Esophagus mucosa (tissue), 1 donor: ENCODE measurements at places on chromosomes 11 and 22. TPM values are rescaled to one million over a fixed set of nuclear protein-coding genes. Genes with fewer than 3 reads are reported as not detected.

- no peak for ATAC-seq
These were observed 44.1 kb downstream of the DCUN1D5 start for GRCh38 chr11:103047837-103048236.

- ATAC-seq, result peak; percentile 72
These were observed 4.7 kb downstream of the YPEL4 start for GRCh38 chr11:57644748-57645688.

MAPK8IP2 gene
- 2.3 TPM for total RNA-seq

GRCh38 chr11:79209540-79210266 is 231.1 kb downstream of the TENM4 start:
- ATAC-seq, result no peak

- ATAC-seq, result no peak
These were observed 25.9 kb downstream of the PTDSS2 start for GRCh38 chr11:475941-476340.

DNA sequence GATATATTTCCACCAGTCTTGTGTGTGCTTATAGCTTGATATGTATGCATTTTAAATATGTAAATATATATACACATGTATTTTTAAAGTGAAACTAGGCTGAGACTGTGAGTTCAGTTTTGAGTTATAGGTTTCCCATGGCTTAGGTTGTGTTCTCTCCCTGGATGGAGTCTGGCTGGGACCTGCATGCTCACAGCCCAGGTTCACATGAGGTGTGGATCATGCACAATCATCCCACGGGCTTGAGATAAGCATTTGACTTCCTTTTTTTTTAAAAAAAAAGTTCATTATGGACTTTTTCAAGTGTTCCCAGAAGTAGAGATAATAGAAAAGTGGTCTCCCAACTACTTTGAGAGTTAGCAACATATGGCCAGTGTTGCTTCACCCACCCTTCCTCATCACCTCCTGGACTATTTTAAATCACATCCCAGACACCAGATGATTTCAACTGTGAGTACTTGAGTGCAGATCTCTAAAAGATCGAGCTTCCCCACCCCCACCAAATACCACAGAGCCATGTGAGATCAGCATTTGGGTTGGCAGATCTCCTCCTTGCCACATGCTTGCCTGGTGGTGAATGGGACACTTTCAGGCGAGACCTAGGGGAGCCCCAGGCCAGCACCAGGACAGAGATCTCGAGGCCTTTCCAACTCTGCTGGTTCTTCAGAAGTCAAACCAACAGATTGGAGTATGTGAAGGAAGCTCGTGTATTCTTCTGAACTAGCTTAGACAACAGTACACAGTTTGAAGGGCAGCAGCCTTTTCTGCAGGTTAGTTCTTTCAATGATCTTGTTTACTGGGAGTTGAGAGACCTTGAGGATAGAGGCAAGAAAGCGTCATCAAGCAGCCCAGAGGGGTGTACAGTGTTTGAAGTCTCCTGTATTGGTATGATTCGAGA is 15.9 kb downstream of the MED15 start:
- ATAC-seq, result no peak

- no peak for ATAC-seq
These were observed 14.3 kb upstream of the TMEM184B start for GRCh38 chr22:38286915-38287669.

DNA sequence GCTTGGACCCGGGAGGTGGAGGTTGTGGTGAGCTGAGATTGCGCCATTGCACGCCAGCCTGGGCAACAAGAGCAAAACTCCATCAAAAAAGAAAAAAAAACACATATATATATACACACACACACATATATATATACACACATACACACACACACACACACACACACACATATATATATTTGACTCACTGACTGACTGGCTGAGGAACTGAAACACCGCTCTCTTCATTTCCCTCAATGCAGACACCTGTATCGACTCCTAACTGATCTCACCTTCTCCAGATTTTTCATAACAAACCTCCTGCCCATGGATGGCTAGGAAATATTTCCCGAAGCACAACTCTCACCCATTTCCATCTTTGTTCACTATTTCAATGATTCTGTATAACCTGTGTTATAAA is 140.7 kb upstream of the ANO3 start:
- ATAC-seq, result no peak

- no peak for ATAC-seq
These were observed 6.0 kb downstream of the NIPSNAP1 start for GRCh38 chr22:29574762-29575450.

GRCh38 chr11:13850231-13851005 is 112.1 kb upstream of the SPON1 start:
- no peak for ATAC-seq

DNA sequence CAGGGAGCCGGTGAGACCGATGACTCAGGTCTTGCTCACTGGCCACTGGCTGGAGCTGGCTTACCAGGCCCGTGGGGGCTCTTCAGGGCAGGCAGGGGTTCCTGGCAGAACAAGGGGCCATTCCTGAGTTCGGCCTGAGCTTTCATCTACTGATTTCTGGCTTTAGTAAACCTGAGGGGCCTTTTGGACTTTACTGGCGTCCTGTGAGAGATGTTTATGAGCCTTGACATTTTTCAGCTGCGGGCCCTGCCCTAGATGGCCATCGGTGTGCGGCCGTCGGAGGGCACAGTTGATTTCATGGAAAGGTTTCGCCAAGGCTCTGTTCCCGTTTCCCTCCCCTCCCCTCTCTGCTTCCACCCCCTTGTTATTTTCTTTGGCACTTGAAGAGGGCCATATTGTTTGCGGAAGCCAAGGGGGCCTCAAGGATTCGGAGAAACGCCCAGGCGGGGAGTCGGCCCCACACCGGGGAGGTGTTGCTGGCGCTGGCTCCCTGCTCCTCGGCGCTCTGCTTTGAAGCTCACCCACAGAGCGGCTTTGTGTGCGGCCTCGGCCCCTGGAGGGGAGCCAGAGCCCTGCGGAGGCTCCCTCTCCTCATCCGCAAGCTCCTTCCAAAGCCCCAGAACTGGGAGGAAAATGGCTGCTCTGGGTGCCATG is 17.7 kb downstream of the ELF5 start:
- ATAC-seq, result peak; percentile 45

- no peak for ATAC-seq
These were observed 28.3 kb upstream of the APOA1 start for GRCh38 chr11:116865696-116866095.

DNA sequence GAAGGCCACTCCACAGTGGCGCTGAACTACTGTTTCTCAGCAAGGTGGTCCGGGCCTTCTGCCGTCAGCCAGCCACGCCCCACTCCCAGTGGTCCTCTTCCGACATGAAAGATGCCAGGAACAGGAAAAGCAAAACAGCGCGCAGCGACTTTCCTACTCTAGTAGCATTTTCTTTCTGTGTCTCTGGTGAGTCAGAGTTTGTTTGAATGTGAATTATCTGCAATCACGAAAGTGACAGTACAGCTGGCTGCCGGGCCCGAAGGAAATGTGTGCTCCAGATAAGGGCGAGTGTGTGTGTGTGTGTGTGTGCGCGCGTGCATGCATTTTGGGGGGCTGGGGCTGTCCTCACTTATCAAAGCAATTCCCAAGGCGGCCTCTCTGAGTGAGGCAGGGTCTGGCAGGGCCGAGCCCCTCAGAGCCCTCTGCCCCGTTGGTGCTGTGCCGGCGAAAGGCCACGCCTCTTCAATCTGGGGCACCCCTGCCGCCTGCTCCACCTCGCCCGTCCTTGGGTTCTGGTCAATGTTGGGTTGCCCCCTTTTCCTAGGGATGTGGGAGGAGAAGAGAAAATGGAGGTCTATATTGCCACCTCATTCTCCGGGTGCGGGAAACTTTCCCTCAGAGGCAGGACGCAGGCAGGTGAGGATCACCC is 288.5 kb downstream of the KIRREL3 start:
- ATAC-seq, result no peak

GRCh38 chr22:47047321-47048122 is 285.1 kb downstream of the TBC1D22A start:
- no peak for ATAC-seq

CASP12 gene
- not detected for total RNA-seq

DNA sequence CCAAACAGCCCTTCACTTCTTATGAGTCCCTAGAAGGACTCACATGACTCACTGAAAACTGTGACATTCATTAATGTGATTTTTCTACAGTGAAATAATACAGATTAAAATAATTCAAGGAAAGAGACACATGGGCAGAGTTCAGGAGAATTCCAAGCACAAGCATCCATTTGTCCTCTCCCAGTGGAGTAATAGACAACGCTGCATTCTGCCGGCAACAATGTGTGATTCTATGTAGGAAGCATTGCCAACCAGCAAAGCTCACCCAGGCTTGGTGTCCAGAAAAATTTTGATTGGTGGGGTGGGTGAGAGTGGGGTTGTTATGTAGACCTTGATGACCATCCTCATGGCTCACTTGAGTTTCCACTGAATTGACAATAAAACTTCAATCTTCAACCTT is 123.9 kb downstream of the VPREB1 start:
- no peak for ATAC-seq

- ATAC-seq, result no peak
These were observed 21.9 kb upstream of the OAF start for GRCh38 chr11:120188811-120189455.

- ATAC-seq, result no peak
These were observed 24.8 kb downstream of the PAK1 start for GRCh38 chr11:77449060-77449521.

GRCh38 chr11:30760345-30760744 is 174.2 kb upstream of the MPPED2 start:
- ATAC-seq, result no peak

- ATAC-seq, result no peak
These were observed 487.7 kb upstream of the API5 start for GRCh38 chr11:42824067-42824466.

NUP160 gene
- 21.4 TPM for total RNA-seq

- no peak for ATAC-seq
These were observed 62.4 kb downstream of the PARVG start for GRCh38 chr22:44242946-44243724.

DNA sequence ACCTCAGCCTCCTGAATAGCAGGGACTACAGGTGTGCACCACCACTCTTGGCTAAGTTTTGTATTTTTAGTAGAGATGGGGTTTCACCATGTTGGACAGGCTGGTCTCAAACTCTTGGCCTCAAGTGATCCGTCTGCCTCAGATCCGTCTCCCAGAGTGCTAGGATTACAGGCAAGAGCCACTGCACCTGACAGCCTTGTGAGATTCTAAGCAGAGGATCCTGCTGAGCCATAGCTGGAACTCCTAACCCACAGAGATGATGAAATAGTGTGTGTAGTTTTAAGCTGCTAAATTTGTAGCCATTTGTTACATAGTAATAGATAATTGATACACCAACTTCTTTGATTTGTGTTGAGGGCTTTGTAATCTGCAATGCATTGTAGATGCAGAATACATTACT is 51.1 kb downstream of the CLMP start:
- no peak for ATAC-seq

GRCh38 chr11:35242412-35243242 is 103.7 kb downstream of the CD44 start:
- ATAC-seq, result no peak

GRCh38 chr22:21690401-21690801 is 24.6 kb downstream of the PPIL2 start:
- ATAC-seq, result no peak

TBX1 gene
- total RNA-seq, result 1.1 TPM

CATSPERZ gene
- total RNA-seq, result 1.3 TPM
